Urothelium cell line (cell line): ENCODE measurements at places on chromosomes 12 and 14.

DNA sequence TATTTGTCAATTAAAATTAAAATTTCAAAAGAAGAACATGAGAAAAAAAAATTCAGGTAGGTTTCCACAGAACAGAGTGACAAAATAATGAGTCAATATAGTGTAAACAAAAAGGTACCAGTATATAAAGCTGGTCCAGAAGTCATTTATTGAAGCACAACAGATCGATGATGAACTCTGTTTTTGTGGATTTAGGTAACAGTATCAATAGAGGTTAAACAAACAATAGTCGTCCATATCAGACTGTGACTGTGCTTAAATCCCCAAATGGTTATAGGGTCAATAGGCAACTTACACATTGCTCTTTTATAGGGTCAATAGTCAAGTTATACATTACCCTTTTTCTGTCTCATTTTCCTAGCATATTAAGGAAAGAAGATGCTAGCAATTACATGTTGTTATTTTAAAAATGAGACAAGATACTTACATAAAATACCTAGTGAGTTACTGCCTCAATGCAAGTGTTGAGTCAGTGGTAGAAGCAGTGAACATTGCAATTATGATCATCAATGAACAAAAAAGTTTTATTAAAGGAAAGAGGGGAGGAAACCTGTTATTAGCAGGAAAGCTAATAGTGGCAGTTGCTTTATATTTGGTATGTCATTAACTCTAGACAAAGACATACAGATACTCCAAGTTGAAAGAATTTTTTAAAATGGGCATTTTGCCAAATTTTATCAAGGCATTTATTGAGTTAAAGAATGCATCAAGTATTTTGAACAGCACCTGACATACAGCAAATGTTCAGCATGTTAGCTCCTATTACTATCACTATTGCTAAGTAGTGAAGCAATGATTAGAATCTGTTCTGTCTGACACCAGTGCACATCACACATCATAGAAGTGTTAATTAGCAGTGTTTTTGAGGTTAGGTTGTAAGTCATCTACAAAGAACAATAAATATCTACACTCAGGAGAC, 102.9 kb downstream of the CCER1 start:
- no peak for DNase-seq

DNA sequence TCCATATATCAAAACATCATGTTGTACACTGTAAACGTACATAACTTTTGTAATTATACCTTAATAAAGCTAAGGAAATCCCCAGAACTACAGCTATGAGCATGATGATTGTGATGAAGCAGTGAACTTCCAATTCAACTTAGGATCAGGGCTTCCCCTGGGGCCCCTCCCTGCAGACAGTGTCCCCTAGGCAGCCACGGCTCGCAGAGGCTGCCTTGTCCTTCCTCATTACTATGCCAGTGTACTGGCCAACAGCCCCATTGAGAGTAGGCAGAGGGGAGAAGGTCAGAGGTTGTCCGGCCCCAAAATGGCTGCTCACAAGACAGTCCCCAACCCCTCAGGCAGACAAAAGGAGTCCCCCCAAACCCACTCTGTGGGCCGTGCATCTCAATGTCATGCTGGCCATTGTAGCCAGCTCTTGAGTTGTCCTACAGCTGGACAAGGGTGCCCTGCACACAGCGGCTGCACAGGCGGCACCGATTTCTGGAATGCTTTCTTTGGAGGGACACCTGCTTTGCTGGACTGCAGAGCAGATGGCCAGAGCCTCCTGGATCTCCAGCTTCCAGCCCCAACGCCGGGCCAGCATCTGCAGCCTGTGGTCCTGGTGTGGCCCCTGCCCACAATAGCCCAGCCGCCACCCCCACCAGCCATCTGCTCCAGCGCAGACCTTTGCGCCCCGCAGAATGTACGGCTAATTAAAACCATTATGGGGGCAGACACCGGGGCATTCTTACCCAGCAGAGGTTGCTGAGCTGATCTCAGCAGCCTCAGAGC, 46.1 kb downstream of the NIN start:
- no peak for DNase-seq

- DNase-seq: peak; percentile 65
Measured at GRCh38 chr12:6067152-6067916, 57.1 kb downstream of the VWF start.

DNA sequence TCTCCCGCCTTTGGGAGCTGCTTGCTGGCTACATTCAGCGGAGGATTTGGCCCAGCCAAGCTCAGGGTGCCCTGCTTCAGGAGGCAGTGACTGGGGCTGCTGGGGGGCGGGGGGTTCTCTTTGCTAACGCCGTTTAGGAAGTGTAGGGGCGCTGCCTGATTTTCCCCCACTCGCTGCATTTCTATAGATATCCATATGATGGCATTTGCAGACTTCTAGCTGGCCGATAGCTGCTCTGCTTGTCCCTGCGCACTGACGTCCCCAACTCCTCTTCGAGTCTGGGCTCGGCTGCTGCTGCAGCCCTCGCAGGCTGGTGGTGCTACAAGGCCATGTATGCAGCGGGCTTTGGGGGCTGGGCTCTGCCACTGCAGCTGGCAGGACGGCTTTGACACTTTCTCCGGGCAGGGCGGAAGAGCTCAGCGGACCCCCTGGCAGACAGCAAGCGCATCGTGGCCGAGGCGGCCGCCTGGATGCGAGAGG, 3.1 kb downstream of the LRFN5 start:
- DNase-seq: peak; percentile 25

GRCh38 chr12:16955083-16955657, 349.2 kb upstream of the LMO3 start:
- DNase-seq: peak; percentile 7

DNA sequence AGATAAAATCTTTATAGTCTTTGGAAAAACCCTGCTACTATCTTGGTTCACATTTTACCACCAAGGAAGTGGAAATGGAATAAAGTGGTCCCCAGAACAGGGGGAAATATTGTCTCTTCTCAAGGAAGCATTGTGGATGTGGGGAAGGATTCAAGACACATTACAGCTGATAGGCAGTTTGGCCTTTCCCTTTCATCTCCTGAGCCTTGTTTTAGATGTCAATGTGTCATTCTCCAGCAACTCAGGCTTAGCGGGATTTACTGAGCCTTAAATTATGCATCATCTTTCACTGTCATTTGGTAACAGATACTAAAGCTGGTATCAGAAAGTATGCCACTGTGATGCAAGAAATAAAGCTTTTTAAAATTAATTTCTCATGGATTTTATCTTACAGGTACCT, 136.2 kb downstream of the STXBP6 start:
- DNase-seq: no peak

DNA sequence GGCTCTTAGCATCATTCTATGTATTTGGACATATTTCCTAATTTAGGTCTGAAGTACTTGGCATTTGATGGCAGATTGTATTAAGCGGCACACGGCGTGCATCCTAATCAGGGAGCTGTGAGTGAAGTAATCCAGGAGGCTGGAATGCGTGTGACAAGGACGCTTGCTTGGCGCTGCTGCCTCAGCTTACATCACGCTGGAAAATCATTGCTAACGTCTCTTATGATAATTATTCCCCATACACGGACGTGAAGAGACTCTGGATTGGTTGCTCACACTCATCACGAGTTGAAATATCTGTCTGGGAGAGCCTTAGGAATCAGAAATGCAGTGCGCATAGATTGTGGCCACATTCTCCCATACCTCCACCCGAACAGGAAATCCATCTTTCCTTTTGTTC, 85.3 kb downstream of the FBXW8 start:
- no peak for DNase-seq

DNA sequence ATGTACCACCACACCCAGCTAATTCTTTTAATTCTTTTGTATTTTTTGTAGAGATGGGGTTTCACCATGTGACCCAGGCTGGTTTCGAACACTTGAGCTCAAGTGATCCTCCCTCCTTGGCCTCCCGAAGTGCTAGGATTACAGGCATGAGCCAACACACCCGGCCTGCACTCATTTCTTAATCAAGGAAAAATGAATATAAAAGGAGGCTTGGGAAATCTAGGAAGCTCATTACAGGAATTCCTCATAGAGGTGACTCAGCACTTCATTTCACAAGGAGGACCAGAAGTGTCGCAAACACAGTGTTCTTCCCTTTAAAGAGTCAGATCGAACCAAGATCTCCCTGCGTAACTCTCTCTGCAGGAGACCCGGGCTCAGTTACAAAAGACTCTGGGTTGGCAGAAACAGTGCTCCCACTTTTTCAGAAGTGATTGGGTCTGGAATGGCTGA, 30.3 kb downstream of the NFKBIA start:
- DNase-seq: peak; percentile 59

DNA sequence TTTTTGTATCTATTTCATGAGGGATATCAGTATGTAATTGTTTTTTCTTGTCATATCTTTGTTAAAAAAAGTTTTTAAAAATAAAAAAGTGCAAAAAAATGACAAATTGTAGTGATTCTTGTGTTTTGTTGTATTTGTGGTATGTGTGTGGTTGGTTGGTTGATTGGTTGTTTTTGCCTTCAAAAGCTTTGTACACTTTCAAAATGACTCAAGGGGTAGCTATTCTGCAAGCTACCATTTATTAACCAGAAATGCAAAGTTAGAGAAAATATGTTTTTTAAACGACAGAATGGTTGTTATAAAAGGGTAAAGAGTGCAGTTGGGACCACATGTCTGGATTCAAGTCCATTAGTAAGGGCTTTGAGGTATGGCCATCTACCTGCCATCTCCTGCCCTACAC, 119.3 kb downstream of the SLC35F4 start:
- no peak for DNase-seq

DNA sequence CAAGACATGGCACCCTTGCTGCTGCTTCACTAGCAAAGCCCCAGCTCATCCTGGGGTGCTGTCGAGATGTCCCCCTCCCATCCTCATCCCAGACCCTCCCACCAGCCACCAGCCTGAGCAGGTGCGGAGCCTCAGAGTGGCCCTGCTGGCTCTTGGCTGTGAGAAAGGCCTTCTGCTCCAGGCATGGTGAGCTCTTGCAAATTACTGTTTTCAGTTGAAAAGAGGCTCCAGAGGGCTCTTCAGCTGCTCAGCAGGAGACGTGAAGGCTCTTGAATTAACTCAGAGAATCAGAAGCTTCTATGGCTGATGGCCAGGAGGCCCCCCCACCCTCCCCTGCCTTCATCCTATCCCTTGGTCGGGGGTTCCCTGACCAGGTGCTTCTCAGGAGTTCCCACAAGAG, 44.1 kb downstream of the WSCD2 start:
- no peak for DNase-seq
